ENCODE measurements at places on chromosomes 5 and 9. TPM values are rescaled to one million over a fixed set of nuclear protein-coding genes. Genes with fewer than 3 reads are reported as not detected.
A peak's percentile ranks its signal among the peaks of the same experiment; 100 is the strongest.

C5orf58 gene
- total RNA-seq: not detected

MYO10 gene
- total RNA-seq: 53.8 TPM

GRCh38 chr5:39475159-39475571, 50.4 kb upstream of the DAB2 start:
- peak overlapping the region; percentile 30 for H3K27ac ChIP-seq
- H3K27me3 ChIP-seq: no peaks in the 10 kb centered on the region
- H3K4me3 ChIP-seq: no peak overlapping the region
- H3K4me1 ChIP-seq: no peaks in the 10 kb centered on the region
- DNase-seq: no peak

- H3K36me3 ChIP-seq: no peaks in the 10 kb centered on the region
- H3K4me1 ChIP-seq: peaks cover 15% of the 10 kb centered on the region
- no peaks in the 10 kb centered on the region for H3K27me3 ChIP-seq
- H3K4me3 ChIP-seq: no peak overlapping the region
- DNase-seq: no peak
Measured at GRCh38 chr9:129237164-129237611, 59.1 kb upstream of the IER5L start.

DNA sequence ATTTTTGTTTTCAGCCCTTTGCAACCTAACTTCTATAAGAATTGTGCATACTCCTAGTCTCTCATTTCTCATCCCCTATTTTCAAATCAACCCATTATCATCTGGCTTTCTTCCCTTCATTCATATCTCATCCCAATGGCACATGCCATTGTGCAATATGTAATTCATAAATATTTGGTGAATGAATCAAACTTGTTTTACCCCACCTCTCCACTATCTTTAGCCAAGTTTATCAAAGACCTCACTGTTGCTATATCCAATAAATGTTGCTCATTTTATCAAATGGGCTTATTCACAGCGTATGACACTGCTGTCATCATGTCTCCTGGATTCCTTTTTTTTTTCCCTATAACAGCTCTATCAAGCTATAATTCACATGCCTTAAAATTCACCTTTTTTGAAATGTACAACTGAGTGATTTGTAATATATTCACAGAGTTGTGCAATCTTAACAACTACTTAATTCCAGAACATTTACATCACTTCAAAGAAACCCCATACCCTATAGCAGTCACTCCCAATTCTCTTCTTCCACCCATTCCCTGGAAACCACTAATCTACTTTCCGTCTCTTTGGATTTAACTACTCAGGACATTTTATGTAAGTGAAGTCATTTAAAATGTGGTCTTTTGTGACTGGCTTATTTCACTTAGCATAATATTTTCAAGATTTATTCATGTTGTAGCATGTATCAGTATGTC, 214.4 kb upstream of the PAPPA start:
- no peak overlapping the region for H3K27ac ChIP-seq
- DNase-seq: no peak
- H3K4me1 ChIP-seq: no peaks in the 10 kb centered on the region
- H3K4me3 ChIP-seq: no peak overlapping the region

ZNF483 gene
- not detected for total RNA-seq

GRCh38 chr5:180593446-180594206, 2.3 kb upstream of the SCGB3A1 start:
- no peak overlapping the region for H3K4me3 ChIP-seq
- peaks cover 23% of the 10 kb centered on the region for H3K4me1 ChIP-seq
- H3K27ac ChIP-seq: no peak overlapping the region
- H3K27me3 ChIP-seq: peaks cover 30% of the 10 kb centered on the region

DNA sequence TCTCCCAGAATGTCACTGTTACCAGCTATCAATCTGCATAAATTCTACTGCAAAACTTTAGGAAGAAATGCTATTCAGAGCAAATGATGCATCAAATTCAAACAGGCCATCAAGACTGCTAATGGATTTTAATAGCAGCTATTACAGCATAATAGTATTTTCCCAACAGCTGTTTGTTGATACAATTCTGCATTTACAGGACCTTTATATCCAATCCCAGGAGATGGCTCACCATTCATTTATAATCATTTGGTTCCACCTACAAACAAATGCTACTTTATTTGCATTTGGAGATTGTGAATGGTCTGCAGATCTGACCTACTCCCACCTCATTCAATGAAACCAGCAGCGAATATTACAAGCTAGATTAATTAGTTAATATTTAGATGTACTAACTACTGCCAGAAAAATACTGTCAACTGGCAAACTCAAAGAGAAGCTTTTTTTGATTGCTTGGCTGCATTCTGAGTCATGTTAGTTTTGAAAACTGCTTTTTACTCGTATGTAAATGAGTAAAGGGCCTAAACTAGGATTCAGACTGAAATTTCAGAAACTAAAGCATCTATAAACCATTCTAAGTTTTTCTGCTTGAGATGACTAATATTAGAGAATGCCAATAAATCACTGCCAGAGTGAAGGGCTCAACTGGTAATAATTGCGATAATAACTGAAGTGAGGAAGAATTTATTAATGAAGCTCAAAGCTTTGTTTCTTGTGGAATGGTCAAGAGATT, 7.1 kb upstream of the PCA3 start:
- H3K4me3 ChIP-seq: no peak overlapping the region
- H3K27ac ChIP-seq: no peak overlapping the region
- no peaks in the 10 kb centered on the region for H3K36me3 ChIP-seq
- H3K27me3 ChIP-seq: peaks cover 5% of the 10 kb centered on the region
- H3K4me1 ChIP-seq: no peaks in the 10 kb centered on the region
- DNase-seq: no peak

DNA sequence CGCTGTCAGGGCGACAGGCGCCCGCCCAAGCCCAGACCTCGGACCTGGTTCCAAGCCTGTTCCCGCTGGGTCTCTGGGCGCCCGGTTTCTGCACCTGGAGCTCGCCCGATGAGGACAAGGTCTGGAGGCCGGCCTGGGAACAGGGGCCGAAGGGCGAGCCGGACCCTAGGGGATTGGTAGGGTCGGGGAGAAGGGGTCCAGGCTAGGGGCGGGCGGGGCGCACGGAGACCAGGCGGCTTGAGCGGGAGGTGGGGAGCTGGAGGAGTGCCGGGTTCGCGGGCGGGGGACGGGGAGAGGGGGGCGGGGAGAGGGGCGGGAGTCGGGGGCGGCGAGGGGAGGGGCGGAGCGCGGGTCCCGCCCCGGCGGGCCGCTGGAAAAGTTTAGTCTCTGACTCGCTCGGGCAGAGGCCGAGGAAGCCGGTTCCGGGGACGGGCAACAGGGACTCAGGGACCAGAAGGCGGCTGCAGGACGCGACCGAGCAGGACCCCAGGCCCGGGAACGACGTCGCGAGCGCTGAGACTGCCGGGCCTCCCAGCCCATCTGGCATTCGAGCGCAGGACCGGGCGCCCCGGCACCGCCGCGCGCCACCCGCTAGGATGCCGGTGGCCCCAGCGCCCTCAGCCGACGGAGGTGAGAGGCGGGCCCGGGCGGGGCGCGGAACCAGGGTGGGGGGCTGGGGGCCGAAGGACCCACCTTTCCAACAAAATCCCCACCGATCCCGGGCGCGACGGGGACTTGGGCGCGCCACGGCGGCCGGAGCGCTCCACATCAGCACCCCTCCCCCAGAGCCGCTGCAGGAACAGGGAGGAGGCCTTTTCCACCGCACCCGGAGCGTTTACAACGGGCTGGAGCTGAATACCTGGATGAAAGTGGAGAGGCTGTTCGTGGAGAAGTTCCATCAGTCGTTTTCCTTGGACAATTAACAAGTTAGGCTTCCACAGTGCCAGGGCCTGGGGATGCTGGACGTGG, at the start of gene S1PR3:
S1PR3 (plus strand) TSS at position 403 of the 969 bp plus-strand sequence. CDS start 9,733 bp downstream, outside the sequence.
- peak within 1 kb of the TSS; percentile 90 for H3K4me3 ChIP-seq
- H3K4me1 ChIP-seq: peaks cover 71% of the 10 kb centered on the region
- peak; percentile 84 for DNase-seq
- peak within 1 kb of the TSS; percentile 92 for H3K27ac ChIP-seq
- H3K27me3 ChIP-seq: peaks cover 13% of the 10 kb centered on the region

DNA sequence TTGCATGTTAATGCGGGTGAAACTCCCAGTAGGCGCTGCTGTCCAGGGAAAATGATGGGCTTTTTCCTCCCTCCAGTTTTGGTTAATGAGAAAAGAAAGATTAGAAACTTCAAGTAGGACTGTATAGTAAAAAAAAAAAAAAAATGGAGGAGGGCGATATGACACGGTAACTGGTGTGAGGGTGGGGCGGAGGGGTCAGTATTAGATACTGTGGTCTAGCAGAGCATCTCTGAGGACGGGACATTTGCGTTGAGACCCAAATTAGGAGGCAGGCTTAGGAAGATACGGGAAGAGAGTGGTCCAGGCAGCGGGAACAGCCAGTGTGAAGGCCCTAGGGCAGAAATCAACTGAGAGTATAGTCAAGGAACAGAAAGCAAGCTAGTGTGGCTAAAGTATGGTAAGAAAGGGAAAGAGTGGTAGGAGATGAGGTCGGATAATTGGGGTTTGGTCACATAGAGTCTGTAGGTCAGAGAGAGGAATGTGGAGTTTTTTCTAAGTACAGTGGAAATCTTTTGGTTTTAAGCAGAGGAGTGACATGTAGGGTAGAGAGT, 707 bp downstream of the RMND5B start:
- peak overlapping the region; percentile 96 for H3K27ac ChIP-seq
- peak overlapping the region; percentile 85 for H3K4me3 ChIP-seq
- no peaks in the 10 kb centered on the region for H3K27me3 ChIP-seq
- peaks cover 30% of the 10 kb centered on the region for H3K4me1 ChIP-seq

DNA sequence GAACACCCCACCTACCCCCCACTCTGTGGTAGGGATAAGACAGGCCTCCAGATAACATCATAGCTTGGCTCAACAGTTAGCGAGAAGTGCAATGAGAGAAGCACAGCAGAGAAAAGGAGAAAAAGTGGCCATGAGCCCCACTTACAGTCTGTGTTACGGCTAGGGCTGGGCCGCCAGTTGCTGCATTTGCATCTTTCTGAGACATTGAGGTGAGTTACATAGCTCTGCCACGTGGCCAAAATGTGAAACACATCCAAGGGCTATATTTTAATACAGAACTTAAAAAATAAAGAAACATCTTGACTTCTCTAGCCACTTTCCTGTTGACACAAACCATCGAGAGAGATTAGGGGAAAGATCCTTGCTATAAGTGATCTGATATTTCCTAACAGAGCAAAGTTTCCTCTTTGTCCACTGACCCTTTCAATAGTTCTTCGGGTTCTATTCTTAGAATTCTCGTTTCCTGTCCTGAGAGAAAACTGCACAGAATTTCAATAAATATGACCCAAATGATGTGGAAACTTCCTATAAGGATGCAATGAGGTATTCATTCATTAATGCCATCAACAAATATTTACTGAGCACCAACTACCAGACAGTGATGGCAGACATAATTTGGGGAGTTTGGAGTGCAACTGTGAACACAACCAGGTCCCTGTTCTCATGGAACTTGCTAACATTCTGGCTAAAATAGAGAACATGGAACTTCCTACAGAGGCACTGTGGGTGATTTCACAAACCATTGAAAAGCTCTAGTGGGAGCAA, 3.2 kb upstream of the TLE4 start:
- no peaks in the 10 kb centered on the region for H3K36me3 ChIP-seq
- H3K4me1 ChIP-seq: peaks cover 10% of the 10 kb centered on the region

- H3K4me1 ChIP-seq: peaks cover 45% of the 10 kb centered on the region
- peaks cover 14% of the 10 kb centered on the region for H3K36me3 ChIP-seq
- peak overlapping the region; percentile 88 for H3K27ac ChIP-seq
- H3K27me3 ChIP-seq: no peaks in the 10 kb centered on the region
- peak; percentile 32 for DNase-seq
Measured at GRCh38 chr9:6014670-6015270, 654 bp downstream of the RANBP6 start.

SCAI gene
- 1.2 TPM for total RNA-seq

Data from stomach (tissue), 19 donors.